ENCODE measurements at places on chromosomes 11 and 22.

- DNase-seq, result peak; percentile 29
Measured at GRCh38 chr11:111977146-111978027, 40.2 kb downstream of the DIXDC1 start.

DNA sequence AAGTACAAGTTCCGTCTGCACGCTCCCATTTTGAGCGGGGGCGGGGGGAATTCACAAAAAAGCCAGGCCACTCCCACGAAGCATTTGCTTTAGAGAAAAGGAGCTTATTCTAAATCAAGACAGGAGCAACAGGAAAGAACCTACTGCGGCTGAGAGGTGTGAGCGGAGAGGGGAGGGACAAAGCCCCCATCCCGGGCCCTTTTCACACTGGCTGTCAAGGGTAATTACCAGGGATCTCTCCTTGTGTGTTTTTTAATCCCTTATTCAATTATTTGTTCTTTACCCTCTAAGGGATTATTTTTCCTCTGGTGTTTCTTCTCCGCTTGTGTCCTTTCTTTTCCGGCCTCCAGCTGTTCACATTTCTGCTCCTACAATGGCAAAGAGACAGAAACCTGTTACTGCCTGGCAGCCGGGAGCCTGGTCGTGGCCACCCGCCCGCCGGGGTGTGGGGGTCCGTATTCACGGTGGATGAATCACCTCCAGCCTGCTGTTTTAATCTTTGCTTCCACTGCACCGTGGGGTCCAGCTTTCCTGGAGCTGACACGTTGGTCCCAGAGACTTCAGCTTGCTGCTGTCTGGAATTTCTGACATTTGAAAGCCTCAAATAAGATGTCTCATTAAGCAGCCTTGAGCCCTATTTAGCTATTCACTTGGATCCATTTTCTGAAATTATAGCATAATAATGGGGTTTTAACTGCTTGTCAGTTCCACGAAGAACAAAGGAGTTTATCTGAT lies 61.4 kb upstream of the FADD start:
- no peak for DNase-seq

- DNase-seq, result no peak
Measured at GRCh38 chr11:60016881-60017280, at the start of gene OOSP4B. Gene OOSP4B (plus strand): TSS chr11:60017181.

- no peak for DNase-seq
Measured at GRCh38 chr11:111448414-111448813, 63.8 kb downstream of the BTG4 start.

DNA sequence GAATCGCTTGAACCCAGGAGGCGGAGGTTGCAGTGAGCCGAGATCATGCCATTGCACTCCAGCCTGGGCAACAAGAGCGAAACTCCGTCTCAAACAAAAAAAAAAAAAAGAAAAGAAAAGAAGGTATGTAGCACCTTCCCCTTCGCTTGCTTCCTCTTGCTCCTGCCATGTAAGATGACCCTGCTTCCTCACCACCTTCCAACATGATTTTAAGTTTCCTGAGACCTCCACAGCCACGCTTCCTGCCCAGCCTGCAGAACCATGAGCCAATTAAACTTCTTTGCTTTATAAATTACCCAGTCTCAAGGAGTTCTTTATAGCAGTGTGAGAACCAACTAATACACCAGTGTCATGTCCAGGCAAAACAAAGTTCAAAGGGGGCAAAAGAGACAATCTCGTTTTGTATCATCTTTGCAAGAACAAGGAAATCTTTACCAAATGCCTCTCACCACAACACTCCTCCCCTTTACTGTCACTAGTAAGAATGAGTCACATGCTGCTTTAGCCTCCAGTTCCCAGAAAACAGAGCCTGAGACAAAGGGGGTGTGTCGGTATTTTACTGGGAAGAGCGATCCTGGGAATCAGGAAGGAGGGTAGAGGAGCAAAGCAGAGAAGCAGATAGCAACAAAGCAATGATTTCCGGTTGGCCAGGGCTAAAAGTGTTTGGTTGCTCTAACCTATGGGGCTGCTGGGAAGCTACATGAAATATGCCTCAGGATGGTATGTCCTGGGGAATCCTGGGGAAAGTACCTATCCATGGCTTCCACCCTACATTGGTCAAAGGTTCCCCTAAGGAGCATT lies 10.5 kb upstream of the MCHR1 start:
- peak; percentile 64 for DNase-seq

DNA sequence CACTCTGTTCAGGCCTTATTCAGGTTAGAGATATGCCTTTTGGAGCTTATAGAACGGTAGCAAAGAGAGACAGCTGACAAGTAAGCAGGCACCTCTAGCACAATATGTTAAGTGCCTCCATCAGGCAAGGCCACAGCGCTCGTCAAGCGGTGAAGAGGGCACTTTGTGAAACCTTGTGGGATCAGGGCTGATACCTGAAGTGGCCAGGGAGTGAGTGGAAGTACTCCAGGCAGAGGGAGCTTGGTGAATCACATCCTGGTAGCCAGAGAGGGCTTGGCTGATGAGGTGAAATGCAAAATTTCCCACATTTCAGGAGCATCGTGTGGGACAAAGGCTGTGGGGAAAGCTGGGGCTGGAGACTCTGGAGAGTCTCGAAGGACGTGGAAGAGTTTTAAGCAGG lies 87.4 kb downstream of the PKNOX2 start:
- DNase-seq, result no peak

GRCh38 chr22:41915035-41915785 lies at the start of gene SHISA8:
Gene SHISA8 (minus strand): TSS chr22:41915074. CDS start chr22:41914667, 407 bp downstream.
- no peak for DNase-seq

DNA sequence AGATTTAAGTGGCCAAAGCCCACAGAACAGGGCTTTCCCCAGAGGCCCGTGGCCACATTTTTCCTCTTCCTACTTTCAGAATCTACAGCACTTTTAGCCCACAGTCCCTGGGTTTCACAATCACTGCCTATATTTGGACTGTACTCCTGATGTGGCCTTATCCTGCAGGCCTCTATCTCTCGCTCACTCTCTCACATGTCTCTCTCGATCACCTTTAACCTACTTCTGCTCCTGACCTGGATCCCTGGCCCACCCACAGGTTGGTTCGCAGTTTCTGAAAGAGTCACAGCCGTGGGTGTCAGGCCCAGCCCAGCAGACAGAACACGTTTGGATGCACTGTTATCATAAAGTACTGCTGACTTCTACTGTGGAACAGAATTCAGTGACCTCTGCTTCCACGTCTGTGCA lies 55.5 kb downstream of the LARGE1 start:
- DNase-seq, result no peak

- DNase-seq, result no peak
Measured at GRCh38 chr22:34534101-34534500, 531.9 kb upstream of the ISX start.

DNA sequence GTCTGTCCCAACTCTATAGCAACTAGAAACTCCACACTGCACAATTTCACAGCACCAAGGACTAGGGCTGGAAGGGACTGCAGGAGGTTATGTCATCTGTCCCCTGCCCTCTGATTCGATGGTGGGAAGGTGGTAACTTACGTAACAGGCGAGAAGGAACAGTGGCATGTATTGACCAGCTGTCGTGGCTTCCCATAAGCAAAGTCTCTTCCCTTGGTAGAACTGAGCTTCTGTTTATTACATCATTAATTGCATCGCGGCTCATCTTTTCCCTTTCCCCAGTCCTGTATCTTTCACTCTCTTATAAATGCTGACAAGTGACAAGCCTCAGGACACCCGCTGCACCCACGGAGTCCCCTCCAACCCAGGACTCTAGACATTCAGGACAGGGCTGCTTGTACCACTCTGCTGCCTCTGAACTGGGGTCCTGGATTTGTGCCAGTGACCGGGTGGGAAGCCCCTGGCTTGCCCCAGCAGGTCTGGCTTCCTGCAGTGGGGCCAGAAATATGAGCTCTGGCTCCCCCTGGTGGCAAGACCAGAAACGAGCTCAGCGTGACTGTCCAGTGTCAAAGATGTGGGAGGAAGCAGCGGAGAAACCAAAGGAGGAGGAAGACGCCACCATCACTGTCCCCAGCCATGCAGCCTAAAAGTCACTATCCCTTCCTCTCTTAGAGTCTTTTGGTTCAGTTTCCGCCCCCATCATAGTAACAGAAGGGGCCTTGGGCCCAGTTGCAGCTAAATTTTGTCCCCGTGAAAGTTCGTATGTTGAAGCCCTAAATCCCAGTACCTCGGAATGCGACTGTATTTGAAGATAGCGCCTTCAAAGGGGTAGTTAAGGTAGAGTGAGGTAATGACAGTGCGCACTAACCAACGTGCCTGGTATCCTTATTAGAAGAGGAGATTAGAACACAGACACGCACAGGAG lies 84.5 kb downstream of the ISX start:
- peak; percentile 51 for DNase-seq

- no peak for DNase-seq
Measured at GRCh38 chr22:31105282-31105929, 2.0 kb downstream of the SELENOM start.

DNA sequence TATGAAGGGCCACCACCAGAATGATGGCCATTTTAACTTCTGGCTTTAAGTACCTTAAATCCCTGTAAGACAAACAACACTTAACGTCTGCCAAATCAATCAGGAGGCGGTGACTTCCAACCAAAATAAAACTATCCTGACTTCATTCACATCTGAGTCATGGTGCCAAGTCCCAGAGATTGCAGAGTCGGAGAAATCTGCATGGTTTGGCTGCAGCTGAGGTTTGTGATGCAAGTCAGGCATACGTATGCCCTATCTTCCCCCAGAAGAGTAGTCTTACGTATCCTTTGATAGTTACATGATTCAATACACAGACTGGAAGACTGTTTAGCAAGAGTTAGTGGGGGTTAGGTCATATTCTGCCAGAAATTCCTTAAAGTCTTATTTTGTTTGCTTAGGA lies 1.7 kb upstream of the GAB2 start:
- DNase-seq, result peak; percentile 98

GRCh38 chr11:121310908-121311307 lies 18.3 kb downstream of the SC5D start:
- no peak for DNase-seq

- peak; percentile 27 for DNase-seq
Measured at GRCh38 chr11:14249121-14249963, 109.6 kb downstream of the RRAS2 start.

GRCh38 chr11:2509481-2510001 lies 64.7 kb downstream of the KCNQ1 start:
- DNase-seq, result no peak

DNA sequence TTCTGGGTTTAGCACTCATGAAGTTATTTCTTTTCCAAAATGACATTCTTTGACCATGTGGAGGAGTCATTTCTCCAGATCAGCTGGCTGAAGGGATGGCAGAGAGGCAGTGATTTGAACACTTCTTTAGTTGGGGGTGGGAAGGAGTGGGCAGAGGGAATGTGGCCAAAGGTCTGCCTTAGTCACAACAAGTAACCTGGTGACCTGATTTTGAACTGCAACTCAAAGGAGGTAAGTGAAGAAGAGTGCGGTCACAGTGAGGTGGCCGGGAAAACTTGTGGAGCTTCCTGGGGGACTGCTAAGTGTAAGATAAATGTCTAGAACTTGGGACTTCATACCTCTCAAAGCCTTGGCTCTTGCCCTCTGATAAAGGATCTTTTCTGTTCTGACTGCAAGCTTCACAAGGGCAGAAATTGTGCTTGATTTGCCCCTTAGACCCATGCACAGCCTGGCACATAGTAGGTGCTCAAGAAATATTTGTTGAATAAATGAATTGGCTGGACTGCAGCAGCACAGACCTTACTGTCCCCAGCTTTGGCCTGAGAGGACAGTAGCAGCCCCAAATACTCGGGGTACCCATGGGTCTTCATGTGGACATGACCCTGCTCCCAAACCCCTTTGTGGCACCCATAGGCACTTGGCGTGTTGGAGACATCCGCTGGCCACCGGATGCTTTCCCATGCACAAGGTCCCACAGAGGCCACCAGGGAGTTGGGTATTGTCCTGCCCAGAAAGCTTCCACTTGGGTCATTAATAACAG lies 99.0 kb upstream of the ALX4 start:
- no peak for DNase-seq

DNA sequence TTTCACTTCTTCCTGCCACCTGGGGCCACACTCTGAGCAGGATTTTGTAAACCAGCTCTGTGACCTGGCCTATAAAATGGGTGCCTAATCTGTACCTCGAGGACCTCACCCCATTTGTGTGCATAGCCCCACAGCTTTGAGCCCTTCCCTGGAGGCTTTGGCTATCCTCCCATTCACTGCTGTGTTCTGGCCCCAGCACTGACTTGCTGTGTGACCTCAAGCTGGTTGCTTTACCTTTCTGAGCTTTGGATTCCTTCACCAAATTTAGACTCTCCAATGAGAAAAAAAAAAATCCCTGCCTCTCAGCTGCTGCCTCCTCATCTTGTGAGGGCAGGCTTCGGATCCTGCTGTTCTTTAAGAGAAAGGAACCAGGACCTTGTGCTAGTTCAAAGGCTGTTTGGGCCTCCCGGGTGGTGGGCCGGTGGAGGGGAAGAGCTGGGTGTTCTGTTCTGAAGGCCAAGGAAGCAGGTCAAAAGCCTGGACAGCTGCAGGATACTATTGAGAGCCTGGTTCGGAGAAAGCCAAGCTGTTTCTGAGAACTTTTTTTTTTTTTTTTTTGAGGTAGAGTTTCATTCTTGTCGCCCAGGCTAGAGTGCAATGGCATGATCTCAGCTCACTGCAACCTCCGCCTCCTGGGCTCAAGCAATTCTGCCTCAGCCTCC lies 1.1 kb upstream of the PYGM start:
- no peak for DNase-seq

GRCh38 chr11:99370549-99371216 lies 349.9 kb downstream of the CNTN5 start:
- peak; percentile 70 for DNase-seq

GRCh38 chr11:68282141-68282860 lies 10.5 kb upstream of the C11orf24 start:
- no peak for DNase-seq

DNA sequence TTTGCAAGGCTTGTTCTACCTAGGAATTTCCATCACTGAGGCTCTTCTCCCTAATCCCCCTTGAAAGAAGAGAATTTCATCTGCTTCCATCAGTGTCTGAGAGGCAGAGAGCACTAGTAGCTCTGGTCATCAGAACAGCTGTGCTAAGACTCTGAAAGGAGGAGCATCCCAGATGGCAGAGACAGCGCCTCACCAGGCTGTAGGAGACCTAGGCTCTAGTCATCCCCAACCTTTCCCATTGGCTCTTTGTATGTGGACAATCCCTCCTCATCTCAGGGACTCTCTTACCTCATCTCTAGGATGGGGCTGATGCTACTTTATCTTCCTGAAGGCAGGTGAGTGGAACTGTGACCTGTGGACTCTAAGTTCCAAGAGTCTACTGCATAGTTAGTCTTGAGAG lies 8.8 kb upstream of the OR9I1 start:
- DNase-seq, result no peak

GRCh38 chr11:124183068-124183467 lies at the start of gene OR10D3:
Gene OR10D3 (plus strand): TSS chr11:124183345. CDS start chr11:124185270, 1,925 bp downstream.
- no peak for DNase-seq

- peak; percentile 9 for DNase-seq
Measured at GRCh38 chr11:105000167-105000566, 22.8 kb downstream of the CASP5 start.

- DNase-seq, result no peak
Measured at GRCh38 chr11:17217401-17217800, 9.6 kb upstream of the PIK3C2A start.
